Metanephros (tissue), 2 donors: ENCODE measurements at places on chromosomes 5 and 9. TPM values are rescaled to one million over a fixed set of nuclear protein-coding genes. Genes with fewer than 3 reads are reported as not detected.

Gene CDX1
- total RNA-seq: 0.18 TPM

Gene ENDOG
- 20.0 TPM for total RNA-seq

Gene PALM2AKAP2
- 20.7 TPM for total RNA-seq

Gene ORM2
- not detected for total RNA-seq

Gene FOXD4L3
- total RNA-seq: not detected

Gene MRNIP
- total RNA-seq: 35.3 TPM

Gene EDIL3
- total RNA-seq: 28.2 TPM

Gene MCTP1
- 14.0 TPM for total RNA-seq

Gene MGAT1
- 103 TPM for total RNA-seq

Gene DDX4
- total RNA-seq: not detected

Gene ADCY2
- 17.0 TPM for total RNA-seq

Gene HTR4
- 0.35 TPM for total RNA-seq

Gene PLAC8L1
- not detected for total RNA-seq

Gene CCL28
- 4.0 TPM for total RNA-seq

Gene OR1J2
- not detected for total RNA-seq

Gene IL7R
- total RNA-seq: 1.6 TPM

Gene BAAT
- 0.06 TPM for total RNA-seq

Gene HDAC3
- 57.7 TPM for total RNA-seq

Gene TOR4A
- 12.5 TPM for total RNA-seq

Gene NR5A1
- 0.12 TPM for total RNA-seq

Gene AGXT2
- total RNA-seq: 25.9 TPM

Gene SPINK6
- total RNA-seq: not detected

Gene CDH9
- total RNA-seq: 10.2 TPM

Gene RNF183
- total RNA-seq: 3.1 TPM

Gene PCDHGA6
- 10.3 TPM for total RNA-seq

Gene PDE6A
- 0.06 TPM for total RNA-seq

Gene GADD45G
- 8.6 TPM for total RNA-seq

Gene IGIP
- 5.8 TPM for total RNA-seq

Gene ATP10B
- total RNA-seq: 0.47 TPM

Gene GNPDA1
- 31.5 TPM for total RNA-seq

Gene QRFP
- total RNA-seq: not detected

Gene IL17B
- total RNA-seq: 13.8 TPM

Gene TAF11L5
- total RNA-seq: not detected

Gene CCNI2
- 4.5 TPM for total RNA-seq

Gene PLPPR1
- 24.8 TPM for total RNA-seq

Gene MSX2
- 0.47 TPM for total RNA-seq

Gene SVEP1
- total RNA-seq: 18.5 TPM

Gene TAF7
- 76.2 TPM for total RNA-seq

Gene PCDHA2
- total RNA-seq: 0.47 TPM

Gene TMC1
- total RNA-seq: 0.41 TPM

Gene CDH12
- 4.7 TPM for total RNA-seq

Gene BHMT
- total RNA-seq: 359 TPM

Gene SLCO4C1
- total RNA-seq: 12.8 TPM

Gene IDNK
- total RNA-seq: 4.8 TPM

Gene SKP1
- 278 TPM for total RNA-seq

Gene ANKRD34B
- 0.18 TPM for total RNA-seq

Gene PRRT1B
- total RNA-seq: 0.93 TPM

Gene MYORG
- total RNA-seq: 7.0 TPM

Gene LAMC3
- total RNA-seq: 47.9 TPM

Gene ANKHD1
- total RNA-seq: 125 TPM

Gene KIF24
- total RNA-seq: 5.6 TPM

Gene STC2
- total RNA-seq: 3.9 TPM

Gene STPG3
- not detected for total RNA-seq

Gene SLC2A6
- 4.0 TPM for total RNA-seq
